ENCODE measurements at places on chromosomes 7 and 10. TPM values are rescaled to one million over a fixed set of nuclear protein-coding genes. Genes with fewer than 3 reads are reported as not detected.

Gene TBX20
- total RNA-seq: not detected

Gene UTF1
- total RNA-seq: 0.21 TPM

Gene ICA1
- 2.7 TPM for total RNA-seq

Gene SPAG6
- total RNA-seq: 0.37 TPM

Gene COL26A1
- total RNA-seq: 0.22 TPM

Gene AASS
- total RNA-seq: 3.5 TPM

Gene SH2D4B
- total RNA-seq: 0.34 TPM

Gene AGFG2
- total RNA-seq: 35.5 TPM

Gene NODAL
- not detected for total RNA-seq

Gene OR2A42
- not detected for total RNA-seq

Data from activated T-cell treated with anti-CD3 and anti-CD28 coated beads, Interleukin-2, amount 50 U/mL, for 72 hours (primary cell).